ENCODE measurements at places on chromosomes 2 and 18.

- DNase-seq = no peak
These were observed 10.1 kb upstream of the CCBE1 start for GRCh38 chr18:59707306-59707705.

GRCh38 chr2:144464730-144465129, 55.2 kb downstream of the ZEB2 start:
- no peak for DNase-seq

- no peak for DNase-seq
These were observed 27.8 kb upstream of the TBR1 start for GRCh38 chr2:161388146-161388779.

DNA sequence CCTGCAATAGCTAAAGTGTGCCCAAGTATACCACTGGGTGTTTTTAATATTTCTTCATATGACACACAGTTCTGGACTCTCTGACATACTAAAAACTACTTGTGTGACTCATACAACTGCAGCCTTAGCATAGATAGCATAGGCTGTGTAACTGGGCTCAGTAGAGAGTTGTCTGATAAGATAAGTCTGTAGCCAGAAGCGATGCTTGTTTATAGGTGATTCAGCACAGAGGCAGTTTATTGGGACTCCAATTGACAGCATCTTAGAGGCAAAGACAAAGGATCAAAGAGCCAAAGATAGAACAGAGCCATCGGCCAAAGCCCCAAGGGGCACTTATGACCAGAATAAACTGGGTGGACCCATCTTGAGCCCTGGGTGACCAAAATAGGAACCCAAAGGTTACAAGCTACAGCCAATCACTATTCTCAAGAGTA, 42.3 kb downstream of the AAK1 start:
- no peak for DNase-seq

DNA sequence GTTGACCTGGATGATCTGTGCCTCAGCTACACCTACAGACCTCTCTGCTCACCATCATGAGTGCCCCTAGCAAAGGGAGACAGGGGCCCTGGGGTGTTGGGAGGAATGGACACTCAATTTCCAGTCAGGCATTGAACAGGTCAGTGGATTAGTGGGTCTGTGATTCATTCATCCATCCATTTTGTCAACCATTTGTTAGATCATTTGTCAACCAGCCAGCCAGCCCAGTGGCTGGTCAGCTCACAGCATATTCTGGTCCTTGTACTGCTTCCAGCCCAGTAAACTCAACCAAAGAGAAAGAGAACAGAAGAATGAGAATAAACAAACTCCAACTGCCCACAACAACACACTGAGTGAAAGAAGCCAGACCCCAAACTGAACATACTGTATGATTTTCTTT, 4.6 kb upstream of the KLF11 start:
- DNase-seq = no peak

DNA sequence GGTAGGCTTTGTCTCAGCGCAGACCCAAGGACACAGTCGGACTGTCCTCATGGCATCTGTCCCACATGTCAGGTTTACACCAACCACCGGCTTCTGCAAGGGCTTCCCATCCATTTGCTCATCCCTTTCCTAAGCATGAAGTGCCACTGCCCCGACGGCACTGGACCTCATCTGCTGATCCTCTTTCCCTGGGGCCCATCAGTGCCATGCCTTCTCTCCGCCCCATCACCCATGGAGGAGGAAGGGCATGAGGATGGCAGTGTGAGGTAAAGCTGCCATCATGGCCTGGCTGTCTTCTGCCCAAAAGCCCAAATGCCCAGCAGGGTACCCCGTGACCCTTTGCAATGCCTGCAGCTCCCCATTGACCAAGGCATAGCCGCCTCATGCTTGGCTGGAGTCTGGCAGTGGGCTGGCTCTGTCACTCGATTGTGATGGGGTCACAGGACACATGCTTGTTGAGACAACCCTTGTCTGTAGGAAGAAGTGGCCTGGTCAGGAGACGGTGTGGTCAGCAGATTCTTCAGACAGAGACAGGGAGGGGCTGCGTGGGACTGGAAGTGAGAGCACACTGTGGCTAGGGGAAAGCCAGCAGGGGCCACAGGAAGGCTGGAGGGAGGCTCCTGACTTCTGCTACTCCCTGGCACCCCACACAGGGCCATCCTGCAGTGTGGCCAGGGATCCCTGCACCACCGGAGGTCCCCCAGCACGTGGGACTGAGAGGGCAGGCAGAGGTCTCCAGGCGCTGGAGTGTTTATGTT, 493.7 kb upstream of the HS6ST1 start:
- no peak for DNase-seq

GRCh38 chr2:156625360-156626170, 189.4 kb downstream of the GPD2 start:
- no peak for DNase-seq

GRCh38 chr2:13666582-13667414, 950.1 kb downstream of the TRIB2 start:
- no peak for DNase-seq

DNA sequence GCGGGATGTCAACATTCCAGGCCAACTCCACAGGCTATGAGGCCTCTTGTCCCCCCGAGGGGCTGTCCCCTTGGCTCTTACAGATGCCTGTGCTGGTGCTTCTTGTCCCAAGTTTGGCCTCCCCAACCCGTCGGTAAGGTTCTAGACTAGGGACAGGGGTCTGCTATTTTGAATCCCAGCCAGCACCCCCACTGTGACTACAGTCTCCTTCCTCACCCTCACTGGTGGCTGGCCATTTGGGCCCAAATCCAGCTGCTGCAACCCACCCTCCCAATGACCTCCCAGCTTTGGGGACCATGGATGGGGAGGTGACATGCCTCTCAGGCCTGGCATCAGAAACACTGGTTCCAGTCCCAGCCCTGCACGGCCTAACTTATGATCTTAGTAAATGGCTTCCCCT, 18.7 kb downstream of the CFAP65 start:
- no peak for DNase-seq

GRCh38 chr2:137928547-137929518, 35.4 kb upstream of the HNMT start:
- DNase-seq = no peak

DNA sequence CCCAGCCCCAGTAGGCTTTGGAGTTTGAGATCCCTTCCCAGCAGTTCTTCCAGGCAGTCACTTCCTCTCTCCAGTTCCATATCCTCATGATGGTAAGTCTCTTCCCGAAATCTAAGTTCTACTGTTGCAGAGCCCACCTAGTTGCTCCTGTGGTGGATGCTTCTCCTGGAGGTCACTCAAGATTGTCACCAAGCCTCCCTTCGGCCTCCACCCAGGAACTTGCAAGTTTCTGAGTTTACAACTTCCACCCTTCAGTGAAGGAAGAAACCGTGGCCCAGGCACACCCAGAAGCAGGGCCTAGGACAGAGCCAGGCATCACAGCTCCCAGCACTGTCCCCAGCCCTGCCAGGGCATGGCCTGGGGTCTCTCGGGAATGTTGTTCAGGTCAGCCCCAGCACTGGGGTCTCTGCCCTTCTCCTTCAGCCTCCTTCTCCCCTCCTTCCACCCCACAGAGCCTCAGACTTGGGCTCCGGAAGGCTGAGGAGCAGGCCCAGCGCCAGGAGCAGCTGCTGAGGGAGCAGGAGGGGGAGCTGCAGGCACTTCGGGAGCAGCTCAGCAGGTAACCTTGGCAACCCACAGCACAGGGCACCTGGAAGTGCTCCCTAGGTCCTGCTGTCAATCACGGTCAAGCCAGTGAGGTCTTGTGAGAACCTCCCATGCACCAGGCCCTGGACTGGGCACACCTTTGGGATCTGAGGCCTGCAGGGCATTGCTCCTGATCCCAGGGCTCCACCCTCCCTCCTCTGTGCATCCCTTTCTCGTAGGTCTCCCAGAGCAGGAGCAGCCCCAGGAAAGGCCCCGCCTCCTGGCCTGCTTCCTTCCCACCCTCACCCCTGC, 7.1 kb downstream of the RUFY4 start:
- DNase-seq = no peak

- no peak for DNase-seq
These were observed 30.2 kb downstream of the TRAPPC12 start for GRCh38 chr2:3409627-3410170.

DNA sequence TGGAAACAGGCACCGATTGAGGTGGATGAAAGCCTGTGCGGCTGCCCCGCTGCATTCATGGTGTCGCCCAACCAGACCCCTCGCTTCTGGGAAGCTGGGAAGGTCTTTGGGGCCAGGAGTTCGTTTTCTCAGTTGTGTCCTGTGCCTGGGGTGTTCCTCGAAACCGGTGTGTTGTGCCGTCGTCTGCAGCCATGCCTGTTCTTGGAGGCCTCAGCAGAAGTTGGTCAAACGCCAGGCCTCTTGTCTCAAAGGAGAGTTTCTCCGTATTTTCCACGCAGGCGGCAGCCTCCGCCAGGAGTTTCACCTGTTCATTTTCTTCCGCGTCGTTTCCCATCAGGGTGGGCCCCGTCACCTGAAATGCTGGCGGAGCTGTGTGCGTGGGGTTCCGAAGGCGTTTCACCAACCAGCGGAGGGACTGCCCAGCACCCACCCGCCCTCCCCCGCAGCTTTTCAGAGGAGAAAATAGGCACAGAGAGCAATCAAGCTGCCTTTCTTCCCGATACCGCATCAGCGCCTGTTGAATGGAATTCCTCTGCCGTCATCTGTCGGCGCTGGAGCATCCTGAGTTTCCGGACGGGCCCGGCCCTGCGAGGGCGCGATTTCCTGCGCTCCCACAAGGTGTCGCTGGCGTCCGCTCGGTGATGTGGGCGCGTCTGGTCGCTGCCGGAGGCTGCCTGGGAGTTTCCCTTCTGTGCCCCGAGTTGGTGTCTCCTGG, 17.0 kb upstream of the NFATC1 start:
- peak; percentile 65 for DNase-seq

- DNase-seq = no peak
These were observed 288.8 kb upstream of the HS6ST1 start for GRCh38 chr2:128607440-128607839.

GRCh38 chr2:45470531-45470930, 140.5 kb downstream of the SRBD1 start:
- no peak for DNase-seq

GRCh38 chr18:61340148-61340547, 6.9 kb downstream of the CDH20 start:
- DNase-seq = no peak

DNA sequence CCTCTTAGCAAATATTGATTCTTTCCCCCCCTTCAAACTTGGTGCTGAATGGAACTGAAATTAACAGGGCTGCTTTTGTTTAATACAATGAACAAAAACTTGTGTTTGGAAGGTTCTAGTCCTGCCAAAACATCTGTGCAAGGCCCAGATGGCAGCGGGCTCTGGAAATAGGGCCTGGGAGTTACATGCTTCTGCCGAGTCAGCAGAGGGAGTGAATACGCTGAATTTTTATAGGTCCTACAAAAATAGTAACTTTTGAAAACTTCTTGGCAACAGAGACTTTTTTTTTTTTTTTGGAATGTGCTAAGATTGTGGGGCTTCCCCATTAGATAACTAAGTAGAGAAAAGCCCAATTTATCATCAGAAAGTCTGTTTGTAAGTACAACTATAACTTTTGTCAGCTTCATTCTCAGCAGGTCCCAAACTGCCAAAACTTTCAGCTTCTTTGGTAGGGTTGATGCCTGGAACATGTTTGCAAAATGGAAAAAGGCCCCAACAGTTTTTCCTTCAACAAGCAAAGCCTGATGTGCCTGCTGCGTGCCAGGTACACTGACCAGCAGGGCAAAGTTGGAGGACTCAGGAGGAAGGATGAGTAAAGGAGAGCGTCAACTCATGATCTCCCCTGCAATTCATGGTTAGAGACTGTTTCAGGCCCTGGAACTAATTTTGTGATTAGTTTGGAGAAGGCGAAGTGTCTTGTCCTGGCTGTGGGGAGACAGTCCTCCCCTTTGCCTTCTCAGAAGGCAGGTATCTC, 45.1 kb upstream of the HDAC4 start:
- no peak for DNase-seq

- no peak for DNase-seq
These were observed 42.1 kb upstream of the REL start for GRCh38 chr2:60839126-60839813.

DNA sequence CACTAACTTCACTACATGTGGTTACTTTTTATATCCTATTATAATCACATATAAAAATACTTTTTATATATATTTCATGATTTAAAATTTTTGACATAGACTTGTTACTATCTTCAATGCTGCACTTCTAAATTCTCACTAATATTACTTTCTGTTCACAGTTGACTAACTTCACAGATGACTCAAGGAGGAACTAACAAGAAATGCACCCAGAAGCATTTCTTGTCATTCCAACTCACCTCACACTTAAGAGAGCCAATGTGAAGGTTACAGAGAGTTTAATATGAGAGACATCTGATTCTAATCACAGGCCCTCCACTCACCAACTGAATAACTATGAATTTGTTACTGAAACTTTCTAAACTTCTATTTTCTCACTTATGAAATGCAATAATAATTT, 399.8 kb upstream of the SLC8A1 start:
- DNase-seq = no peak

DNA sequence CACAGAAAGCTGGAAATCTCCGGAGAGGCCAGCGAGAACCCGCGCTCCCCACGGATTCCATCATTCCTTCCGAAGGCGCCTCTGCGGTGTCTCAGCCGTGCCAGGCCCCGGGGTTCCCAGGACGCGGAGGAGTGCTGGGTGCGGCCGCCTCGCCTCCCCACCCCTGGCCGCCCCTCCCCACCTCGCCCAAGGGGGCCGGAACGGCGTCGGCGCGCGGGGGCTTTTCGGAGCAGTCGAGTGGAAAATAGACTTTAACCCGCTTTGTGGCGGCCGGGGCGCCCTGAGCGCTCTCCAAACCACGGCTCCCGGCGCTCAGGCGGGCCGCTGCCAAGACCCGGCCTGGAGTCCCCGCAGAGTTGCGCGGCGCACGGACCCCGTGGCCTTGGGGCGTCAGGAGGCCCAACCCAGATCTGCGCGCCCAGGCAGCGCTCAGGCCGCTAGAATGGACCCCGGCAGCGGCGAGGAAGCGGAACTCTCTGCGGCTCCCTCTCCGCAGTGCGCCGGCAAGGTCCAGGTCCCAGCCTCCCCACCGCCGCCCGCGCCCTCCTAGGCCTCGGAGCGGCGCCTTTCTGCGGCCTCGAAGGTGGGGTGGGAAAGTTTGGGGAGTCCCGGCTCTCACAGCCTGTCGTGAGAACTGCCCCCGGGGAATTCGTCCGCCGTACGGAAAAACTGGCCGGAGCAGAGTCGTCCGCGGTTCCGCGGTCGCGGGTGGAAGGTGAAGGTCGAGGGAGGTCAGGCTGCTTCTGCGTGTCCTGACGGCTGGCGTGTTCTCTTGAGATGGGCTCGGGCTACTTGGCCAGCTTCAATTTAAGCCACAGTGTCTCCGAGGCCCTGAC, 1.2 kb upstream of the EMX1 start:
- no peak for DNase-seq

DNA sequence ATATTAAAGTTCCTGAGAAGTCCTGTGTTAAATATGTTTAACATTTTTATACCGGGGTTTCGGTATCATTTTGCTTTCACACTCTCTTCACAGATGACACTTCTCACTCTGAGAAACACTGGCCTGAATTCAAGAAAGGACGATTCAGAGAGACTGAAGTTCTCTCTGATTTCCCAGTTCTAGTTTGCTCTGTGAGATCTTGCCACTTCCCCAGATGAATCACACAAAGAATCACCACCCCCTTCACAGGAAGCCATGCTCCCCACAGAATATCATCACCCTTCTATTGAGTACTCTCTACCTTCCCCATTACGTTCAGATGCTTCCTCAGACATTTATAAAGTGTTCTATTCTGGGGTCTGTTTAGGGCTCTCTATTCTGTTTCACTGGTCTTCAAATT, 16.1 kb upstream of the CD207 start:
- DNase-seq = peak; percentile 54

GRCh38 chr18:57116598-57117132, 30.2 kb upstream of the BOD1L2 start:
- no peak for DNase-seq

All from bone marrow (tissue), 2 donors.